ENCODE measurements at places on chromosomes 16 and 17.
A peak's percentile ranks its signal among the peaks of the same experiment; 100 is the strongest.

- DNase-seq: no peak
Measured at GRCh38 chr17:40347319-40348135, 17.0 kb downstream of the GJD3 start.

- DNase-seq: peak; percentile 16
Measured at GRCh38 chr17:72539981-72540897, 419.4 kb downstream of the SOX9 start.

DNA sequence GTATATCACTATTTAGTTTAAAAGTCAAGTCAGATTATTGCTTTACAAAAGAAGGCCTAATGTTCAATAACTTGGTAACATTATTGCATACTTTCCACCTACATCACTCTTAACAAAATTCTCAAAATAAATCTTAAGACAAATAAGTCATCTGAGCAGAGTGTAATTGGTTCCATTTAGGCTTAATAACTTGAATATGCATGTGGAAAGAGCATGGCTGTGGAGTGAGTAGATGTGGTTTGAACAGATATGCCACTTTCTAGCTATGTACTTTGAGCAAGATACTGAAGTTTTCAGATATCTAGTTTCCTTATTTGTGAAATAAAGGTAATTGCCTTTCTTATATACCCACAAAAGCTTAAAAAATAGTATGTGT, 6.7 kb upstream of the EVI2A start:
- no peak for DNase-seq

DNA sequence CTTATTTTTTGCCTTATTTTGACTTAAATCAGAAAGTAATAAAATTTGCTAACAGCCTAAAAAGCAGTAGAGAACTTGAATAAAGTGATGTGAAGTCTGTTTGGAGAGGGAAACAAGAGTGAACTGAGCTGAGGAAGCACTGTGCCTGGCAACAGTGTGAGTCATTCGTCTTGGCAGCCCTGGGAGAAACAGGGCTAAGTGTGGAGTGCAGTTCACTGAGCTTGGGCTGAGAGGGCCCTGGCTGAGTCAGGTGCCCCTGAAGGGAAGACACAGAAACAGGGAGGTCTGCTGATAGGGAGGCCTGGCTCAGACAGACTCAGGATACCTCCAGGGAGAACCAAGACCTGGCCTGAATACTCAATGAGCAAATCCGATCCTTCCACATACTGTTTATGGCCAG, 132.1 kb downstream of the HS3ST4 start:
- DNase-seq: no peak

DNA sequence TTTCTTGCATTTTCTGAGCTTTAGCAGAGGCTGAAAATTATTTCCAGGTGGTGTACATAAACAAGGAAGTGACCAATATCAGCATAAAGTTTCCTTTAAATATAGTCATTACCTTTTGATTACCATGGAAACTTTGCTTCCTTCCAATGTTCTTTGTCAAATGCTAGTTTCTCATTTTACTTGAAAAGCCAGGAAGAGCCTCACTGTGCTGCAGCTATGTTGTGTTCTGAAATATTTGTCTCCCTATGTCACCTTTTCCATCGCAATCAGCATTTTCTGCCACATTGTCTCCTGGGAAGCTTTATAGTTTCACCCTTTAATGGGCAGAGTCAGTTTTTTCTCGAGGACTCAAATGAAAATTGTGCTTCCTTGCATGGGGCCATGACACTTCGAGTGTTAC, 496.0 kb downstream of the CDH8 start:
- DNase-seq: no peak

DNA sequence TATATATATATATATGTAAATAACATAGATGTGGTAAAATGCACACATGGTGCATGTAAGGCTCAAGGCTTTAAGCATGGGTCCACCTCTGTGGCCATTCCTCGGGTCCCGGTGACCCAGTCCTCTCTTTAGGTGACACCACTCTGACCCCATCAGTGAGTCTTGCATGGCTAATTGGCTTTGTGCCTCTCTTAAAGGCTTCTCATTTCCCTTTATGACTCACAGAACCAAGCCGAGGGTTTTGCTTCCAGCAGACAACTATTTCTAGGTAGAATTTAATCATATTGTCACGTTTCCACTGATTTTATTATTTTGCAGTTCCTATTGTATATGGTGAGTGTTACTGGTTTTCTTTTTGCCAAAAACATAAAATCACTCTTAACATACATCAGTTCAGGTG, 59.7 kb downstream of the PLCG2 start:
- DNase-seq: no peak

- DNase-seq: no peak
Measured at GRCh38 chr16:89371968-89372634, 118.3 kb downstream of the ANKRD11 start.

GRCh38 chr16:11082860-11083388, 138.6 kb downstream of the CLEC16A start:
- DNase-seq: no peak

All from effector CD4-positive, alpha-beta T cell (primary cell).